HS-5 (cell line): ENCODE measurements at places on chromosomes 5 and 9.

- DNase-seq, result no peak
These were observed 187.7 kb upstream of the TAS2R1 start for GRCh38 chr5:9817819-9818218.

DNA sequence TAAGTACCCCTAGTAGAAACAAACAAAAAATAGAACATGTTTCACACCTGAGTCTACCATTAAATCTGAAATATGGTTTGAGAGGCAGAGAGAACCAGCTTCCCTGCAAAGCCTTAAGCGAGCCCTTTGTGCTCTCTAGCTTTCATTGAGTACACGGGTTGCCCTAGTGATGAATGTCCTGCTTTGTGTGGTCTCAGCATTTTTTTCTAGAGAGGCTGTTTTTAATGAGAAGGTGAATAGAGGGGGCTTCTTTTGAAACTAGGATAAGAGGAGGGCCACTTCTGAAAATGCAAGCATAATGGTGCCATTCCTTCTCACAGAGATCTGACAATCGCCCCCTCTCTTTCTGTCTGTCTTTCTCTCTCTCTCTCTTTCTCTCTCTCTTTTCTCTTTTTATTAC, 131.3 kb downstream of the MACIR start:
- no peak for DNase-seq

- DNase-seq, result no peak
These were observed 40.8 kb upstream of the KCNV2 start for GRCh38 chr9:2676466-2676865.

DNA sequence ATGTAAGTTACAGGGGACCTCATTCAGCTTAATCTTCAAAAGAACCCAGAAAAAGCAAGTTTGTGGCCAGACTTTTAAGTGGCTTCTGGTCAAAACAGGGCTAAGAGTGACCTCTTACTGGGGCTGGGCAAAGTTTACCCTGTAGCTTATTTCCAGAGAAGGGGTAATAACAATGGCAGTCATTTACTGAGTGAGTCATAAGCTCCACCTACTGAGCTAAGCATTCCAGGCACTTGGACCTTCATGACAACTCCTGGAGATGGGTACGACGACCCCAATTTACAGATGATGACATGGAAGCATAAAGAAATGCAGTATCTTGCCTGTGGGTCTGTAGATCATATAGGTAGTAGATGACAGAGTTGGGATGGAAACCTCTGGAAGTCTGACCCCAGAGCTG, 4.7 kb upstream of the GPR151 start:
- DNase-seq, result no peak

- DNase-seq, result no peak
These were observed 41.7 kb downstream of the ITGA2 start for GRCh38 chr5:53030893-53031292.

- DNase-seq, result no peak
These were observed 47.4 kb upstream of the SNCAIP start for GRCh38 chr5:122264610-122265009.

GRCh38 chr5:80184235-80185023, 71.4 kb downstream of the SERINC5 start:
- no peak for DNase-seq
